NK-92 treated with Interleukin-12 subunit alpha and Interleukin-12 subunit beta, amount 100 ng/mL, for 24 hours (cell line): ENCODE measurements at places on chromosomes 6 and 20.

DNA sequence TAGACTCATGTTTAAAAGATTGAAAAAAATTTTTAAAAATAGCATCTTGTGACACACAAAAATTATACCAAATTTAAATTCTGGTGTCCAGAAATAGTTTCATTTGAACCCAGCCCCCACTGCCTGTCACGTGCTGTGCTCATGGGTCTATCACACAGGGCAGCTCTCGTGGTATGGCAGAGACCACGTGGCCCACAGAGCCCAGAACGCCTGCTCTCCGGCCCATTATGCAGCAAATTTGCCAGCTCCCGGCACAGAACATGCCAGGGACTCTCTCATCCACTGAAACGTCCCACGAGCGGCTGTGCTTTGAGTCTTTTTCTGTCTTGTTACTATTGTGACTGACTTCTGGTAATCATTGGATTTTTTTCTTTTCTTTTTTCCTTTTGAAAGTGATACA lies 224.3 kb downstream of the TTLL2 start:
- no peak for DNase-seq

GRCh38 chr6:21164768-21165326 lies 428.7 kb upstream of the SOX4 start:
- no peak for DNase-seq

GRCh38 chr20:15241681-15242080 lies 904.3 kb upstream of the FLRT3 start:
- DNase-seq: no peak

DNA sequence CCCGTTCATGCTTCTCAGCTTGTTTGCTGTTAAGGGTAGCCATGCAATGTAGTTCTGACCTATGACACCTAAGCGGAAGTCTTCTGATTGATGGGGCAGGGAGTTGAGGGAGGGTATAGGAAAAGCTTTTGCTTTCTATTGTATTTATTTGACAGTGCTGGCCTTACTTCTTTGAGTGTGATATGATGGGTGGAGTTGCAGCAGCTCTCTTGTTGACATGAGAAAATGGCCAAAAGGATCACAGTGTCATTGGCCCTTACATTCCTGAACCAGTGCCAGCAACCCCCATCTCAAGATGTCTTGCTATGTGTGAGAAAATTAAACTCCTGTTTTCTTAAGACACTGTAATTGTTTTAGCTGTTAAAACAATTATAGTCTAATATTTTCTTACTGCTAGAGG lies 117.5 kb downstream of the SAMD5 start:
- DNase-seq: no peak

DNA sequence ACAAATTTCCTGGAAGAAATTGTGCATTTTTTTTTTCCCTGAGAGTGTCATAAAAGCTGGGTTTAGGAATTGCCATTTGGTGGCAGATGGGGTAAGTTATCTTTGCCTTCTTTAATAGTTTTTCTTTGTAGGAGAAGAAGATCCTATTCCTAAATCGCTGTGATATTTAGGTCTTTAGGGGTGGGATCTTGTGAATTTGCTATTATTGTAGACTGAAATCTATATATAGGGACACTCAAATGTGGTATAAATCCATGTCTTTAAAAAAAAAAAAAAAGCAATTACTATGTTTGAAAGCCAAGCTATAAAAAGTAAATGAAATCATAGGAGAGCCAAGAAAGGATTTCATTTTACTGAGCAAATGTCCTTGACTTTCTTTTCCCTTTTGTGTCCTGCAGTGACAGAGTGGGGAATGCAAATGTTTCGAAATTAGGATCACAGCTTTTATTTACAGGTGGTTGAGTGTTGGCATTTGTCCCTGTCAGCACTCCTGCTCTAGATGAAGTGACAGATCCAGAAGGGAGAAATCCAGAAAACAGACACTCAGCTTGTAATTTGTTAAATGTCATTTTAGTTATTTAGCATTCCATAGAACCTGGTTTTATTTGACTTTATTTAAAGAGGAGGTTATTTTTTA lies 29.4 kb downstream of the TIAM2 start:
- no peak for DNase-seq

DNA sequence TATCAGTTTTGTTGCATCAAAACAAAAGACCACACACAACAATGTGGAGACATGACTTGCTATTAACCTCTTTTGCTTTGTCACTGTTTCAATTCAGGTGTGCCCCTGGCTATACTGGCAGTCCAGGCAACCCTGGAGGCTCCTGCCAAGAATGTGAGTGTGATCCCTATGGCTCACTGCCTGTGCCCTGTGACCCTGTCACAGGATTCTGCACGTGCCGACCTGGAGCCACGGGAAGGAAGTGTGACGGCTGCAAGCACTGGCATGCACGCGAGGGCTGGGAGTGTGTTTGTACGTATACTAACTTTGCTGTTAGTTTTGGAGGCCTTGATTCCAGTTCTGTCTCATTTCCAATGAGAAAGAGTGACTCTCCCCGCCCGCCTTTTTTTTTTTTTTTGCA lies 356.9 kb downstream of the ARHGAP18 start:
- DNase-seq: no peak

DNA sequence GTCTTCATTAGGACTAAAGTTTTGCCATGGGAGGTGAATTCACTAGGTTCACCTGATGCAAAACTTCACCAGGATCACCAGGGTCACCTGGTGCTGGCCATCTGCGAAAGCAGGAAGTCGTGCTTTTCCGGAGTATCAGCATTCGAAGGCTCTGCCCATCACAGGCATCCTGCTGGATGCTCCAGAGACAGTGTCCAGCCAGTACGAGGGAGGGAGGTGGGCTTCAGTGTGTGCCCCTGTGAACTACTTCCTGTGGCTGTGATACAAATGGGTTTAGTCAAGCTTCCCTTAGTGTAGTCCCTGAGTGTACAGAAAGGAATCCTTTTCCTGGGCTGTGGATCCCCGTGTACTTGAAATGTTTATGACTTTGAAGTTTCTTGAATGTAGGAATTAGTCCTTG lies 3.4 kb upstream of the RPS6KA2 start:
- no peak for DNase-seq
